Progenitor cell of endocrine pancreas (in vitro differentiated cells): ENCODE measurements at places on chromosomes 3 and 15.

GRCh38 chr3:11494131-11494916 lies 149.4 kb downstream of the VGLL4 start:
- no peak for DNase-seq

DNA sequence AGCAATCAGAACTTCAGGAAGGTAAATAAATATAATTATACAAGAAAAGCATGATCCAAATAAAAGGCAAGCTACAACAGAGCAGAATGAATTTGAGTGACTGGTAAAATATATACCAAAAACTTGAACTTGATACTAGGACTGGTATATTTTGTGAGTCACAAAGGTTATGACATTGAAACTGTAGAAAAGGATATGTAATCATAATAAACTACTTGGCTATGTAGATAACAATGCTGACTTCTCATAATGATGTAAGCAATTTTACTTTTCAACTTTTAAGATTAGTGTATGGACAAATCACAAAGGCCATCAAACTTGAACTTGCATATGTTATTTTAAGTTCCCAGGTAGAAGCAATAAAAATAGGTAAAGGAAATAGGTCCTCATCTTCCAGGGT lies 384.5 kb upstream of the NECTIN3 start:
- no peak for DNase-seq

GRCh38 chr15:77346245-77347036 lies 73.5 kb downstream of the PEAK1 start:
- no peak for DNase-seq

DNA sequence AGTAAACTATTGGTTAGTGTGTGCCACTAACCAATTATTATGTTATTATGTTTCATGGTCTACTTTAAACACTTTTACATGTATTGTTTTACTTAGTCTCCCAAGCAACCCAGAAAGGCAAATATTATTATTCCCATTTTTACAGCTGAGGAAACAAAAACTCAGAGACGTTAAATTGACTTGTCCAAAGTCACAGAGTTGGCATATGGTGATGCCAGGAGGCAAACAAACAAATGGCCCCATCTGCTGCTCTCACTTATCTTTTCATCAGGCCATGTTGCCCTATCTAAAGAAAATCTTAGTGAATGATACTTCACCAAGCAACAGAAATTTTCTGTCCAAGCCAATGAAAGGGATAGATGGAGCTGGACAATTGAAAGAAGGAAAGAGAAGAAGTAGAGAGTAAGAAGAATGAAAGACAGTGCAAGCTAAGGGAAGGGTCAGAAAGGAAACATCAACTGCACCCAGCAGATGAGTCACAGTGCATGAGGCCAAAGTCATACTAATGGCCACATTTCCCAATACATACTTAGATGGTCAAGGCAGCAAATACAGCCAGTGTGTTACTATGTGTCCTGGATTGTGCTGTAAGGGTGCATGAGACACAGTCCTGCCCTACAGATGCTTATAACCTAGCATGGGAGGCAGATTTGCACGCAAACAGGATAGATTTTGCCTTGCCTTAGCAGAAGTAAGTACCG lies 266.9 kb downstream of the KCNMB2 start:
- no peak for DNase-seq

GRCh38 chr3:172142051-172142863 lies 102.9 kb downstream of the FNDC3B start:
- DNase-seq, result no peak

DNA sequence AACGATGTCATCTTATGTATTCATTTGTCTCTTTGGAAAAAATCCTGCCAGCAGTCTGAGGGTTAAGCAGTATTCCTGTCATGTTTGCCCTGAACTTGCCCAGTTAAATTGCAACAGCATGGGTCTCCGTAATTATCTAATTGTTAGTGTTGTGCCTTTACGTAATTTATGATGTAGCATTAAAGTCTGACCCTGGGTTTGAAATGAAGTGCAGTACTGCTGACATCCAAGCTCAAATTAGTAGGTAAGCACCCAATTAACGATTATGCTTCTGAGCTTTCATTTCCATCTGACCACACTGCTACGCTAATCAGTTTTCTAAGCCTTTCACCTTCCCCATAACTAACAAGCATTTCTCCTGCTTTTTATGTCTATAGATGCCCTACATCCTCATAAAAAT lies 241.8 kb downstream of the ARRDC4 start:
- DNase-seq, result no peak

- no peak for DNase-seq
Observed at GRCh38 chr15:62653122-62653521, 389.4 kb upstream of the TPM1 start.
